ENCODE measurements at places on chromosomes 6 and 20.

DNA sequence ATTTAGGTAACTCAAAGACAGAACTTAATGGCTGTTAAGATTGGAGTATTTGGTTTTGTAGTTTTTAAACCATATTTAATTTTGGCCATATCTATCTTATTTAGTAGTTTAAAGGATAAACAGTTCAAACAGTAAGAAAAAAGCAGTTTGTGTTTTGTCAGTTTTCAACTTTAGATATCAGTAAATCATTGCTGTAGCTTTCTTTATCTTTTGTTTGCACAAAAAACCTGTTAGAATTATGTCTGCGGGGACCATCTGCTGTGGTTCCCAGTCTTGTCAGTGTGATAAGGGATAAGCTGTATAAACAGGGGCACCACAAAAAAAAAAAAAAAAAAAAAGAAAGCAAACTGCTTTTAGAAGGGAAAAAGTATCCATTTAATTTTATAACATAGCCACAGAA, 40.9 kb downstream of the CDKAL1 start:
- DNase-seq: peak; percentile 41

GRCh38 chr20:44010162-44010704, 95.6 kb downstream of the TOX2 start:
- no peak for DNase-seq

- no peak for DNase-seq
Measured at GRCh38 chr20:5153612-5154542, 27.1 kb downstream of the CDS2 start.

DNA sequence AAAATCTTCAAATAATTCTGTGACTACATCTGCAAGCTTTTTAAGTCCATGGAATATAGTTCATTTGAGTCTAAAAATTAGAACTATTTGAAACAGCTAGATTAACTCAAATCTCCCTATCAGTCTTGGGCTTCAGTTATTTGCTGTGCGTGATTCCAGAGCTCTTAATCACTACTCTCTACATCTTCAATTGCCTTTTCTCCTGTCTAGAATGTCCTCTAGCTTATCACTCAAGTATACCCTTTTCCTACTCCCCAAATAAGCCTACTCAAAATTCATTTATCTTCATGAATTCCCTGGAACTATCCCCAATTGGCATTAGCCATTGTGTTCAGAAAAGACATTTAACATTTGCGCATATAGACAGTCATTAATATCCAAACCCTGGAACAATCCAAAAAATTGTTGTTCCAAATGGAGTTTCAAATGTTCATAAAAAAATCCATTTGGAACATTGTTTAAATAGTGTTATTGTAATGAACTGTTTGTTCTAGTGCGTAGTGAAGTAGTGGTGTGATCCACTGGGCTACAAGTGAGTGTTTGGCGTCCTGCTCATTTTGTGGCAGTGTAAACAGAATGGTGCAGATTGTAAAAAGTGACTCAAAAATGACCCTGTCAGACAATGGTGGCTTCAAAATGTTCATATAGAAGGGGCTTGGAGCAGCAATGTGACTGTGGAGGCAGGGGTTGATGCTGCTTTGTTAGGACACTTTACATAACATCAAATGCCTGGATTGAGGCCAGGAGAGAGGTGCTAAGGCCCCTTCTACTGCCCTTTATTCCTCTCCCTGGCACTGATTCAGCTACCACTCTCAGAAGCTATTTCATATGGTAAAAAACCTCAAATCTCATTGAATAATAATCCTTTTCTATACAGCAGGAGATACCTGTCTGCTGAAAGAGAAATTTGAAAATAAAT, 122.3 kb downstream of the KIF6 start:
- DNase-seq: peak; percentile 75

DNA sequence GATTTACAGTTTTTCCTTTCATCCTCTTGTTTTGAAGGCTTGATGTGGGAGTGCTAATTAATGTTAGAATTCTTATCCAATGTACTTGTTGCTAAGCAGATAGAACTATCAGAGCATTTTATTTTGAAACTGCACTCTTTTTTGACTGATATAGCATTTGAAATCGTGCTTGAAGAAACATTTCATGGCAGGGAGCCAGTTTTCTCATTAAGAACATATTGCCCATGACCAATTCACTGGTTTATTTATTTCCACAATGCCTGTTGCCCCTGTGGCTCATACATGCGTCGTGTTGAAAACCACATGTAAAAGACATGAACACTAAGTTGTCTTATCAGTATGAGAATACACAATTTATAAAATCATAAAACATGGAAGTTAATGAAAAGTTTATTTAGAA, 479.7 kb upstream of the FLRT3 start:
- no peak for DNase-seq

DNA sequence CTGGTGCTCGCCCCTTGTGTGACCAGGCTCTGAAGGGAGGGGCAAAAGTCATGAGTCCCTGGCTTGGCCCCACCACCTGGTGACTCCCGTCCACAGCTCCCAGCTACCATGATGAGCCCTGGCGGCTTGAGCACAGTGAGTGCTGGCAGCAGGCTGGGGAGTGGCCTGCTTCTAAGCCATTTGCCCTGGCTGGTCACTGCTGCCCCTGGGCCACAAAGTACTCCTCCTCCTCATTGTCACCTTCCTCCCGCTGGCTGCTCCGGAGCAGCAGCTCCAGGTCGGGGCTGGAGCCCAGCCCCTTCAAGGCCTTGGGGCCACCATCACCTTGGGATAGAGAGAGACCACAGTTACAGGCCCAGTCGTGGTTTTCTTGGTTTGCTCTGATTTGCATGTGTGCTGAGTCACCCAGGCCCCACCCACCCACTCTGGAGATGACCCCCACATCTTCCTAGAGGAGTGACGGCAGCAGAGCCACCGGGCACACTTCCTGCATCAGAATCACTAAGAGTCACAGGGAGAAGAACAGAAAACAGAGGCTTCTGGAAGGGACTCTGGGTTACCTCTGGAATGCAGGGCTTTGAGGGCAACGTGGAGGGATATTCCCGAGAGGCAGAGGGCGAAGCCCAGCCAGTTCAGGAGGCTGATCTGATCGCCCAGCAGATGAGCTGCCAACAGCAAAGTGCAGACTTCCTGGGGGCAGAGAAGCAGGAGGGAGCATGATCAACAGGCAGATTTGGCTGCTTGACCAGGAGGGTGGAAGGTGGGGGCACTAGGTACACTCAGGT, 42.1 kb upstream of the CDH22 start:
- no peak for DNase-seq

- no peak for DNase-seq
Measured at GRCh38 chr6:135739288-135739687, 112.2 kb upstream of the PDE7B start.

DNA sequence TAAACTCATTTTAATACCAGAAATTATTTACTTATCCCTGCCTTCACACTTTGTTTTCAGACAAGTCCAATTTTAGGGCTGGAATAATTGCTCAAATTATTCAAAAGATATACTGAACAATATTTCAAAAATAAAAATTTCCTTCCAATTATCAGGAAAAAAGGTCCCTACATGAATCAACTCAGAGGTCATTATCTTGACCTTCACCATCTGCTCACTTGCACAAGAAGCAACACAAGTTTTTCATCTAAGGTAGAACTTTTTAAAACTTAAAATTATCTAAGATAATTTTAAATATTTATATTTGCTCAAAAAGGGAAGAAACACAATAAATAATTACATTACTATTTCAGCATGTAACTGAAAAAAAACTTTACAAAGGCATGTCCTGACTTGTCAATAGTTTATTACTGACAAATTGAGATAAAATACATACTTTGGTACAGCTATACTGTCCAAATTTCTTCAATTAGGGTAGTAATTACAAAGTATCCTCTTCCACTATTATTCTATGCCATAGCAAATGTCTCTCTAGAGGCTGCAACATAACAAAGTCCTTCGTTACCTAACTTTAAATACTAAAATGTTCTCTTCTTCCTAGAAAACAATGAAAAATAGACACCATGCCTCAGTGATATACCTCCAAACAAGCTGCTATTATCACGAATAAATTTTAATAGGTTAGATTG, 2.4 kb downstream of the CEP85L start:
- DNase-seq: no peak

GRCh38 chr20:3177746-3178485, 4.6 kb upstream of the LZTS3 start:
- DNase-seq: no peak

DNA sequence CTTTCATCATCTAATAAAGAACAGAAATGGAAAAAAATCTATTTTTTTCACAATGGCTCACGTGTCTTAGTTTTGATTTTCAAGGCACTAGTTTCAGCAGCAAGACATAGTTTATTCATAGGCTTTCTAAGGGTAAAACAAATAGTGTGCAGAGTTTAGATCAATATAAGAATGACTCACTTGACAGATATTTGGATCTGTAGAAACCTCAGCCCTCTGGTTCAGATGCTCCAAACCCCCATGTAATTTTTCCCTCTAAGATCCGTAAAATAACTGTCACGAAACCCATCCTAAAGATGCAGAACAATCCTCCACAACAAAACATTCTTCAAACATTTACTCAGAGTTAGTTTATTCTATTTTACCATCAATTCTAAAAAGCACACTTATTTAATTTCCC, 43.4 kb downstream of the IYD start:
- no peak for DNase-seq

DNA sequence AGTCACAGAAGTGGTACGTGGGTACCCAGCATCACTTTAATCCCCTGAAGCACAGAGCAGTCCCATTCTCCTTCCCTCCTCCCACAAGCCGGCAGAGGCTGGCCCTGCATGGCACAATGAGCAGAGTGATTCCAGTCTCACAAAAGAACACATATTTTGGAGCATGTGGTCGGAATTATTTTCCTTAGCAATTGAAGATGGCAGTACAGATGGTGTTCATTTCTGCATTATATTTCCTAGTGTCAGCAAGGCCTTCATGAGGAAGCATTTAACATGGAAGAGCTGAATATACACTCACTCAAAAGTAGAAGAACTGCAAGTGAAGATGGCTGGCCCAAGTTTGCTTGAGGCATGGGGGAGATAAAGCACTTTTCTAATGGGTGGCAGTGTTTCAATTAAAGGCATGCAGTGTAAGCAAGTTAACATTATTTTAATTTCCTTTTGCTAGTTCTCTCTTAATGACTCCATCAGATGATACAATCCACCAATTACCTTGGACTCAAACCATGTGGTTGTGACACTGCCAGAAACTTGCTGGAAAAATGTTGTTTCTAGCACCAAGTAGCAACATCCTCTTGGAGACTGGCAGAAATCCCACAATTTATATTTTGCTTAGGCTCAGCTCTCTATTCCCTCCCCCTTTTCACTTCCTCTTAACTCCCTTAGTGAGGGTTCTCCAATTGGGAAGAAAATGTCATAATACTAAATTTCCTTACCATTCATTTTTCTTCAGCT, 74.4 kb downstream of the ARHGAP18 start:
- no peak for DNase-seq

GRCh38 chr20:24618739-24619138, 149.3 kb downstream of the SYNDIG1 start:
- no peak for DNase-seq

GRCh38 chr6:124792386-124792785, 169.9 kb upstream of the RNF217 start:
- DNase-seq: no peak

- no peak for DNase-seq
Measured at GRCh38 chr6:110130362-110130761, 49.1 kb downstream of the WASF1 start.

GRCh38 chr6:159008656-159009288, 8.8 kb upstream of the RSPH3 start:
- DNase-seq: peak; percentile 17

DNA sequence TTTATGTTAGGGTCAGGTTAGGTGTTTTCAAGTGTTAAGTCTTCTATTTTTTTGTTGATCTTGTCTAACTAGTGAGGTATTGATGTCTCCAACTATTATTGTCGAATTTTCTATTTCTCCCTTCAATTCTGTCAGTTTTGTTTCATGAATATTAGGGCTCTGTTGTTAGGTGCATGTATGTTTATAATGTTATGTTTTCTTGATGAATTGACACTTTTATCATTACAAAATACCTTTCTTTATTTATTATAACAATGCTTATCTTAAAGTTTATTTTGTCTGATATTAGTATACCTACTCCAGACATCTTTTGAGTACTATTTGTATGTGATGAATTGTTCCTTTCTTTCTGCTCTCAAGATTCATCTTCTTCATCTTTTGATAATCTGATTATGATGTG, 12.9 kb upstream of the TRIM38 start:
- no peak for DNase-seq

GRCh38 chr6:149060300-149060984, 257.1 kb upstream of the TAB2 start:
- peak; percentile 37 for DNase-seq

DNA sequence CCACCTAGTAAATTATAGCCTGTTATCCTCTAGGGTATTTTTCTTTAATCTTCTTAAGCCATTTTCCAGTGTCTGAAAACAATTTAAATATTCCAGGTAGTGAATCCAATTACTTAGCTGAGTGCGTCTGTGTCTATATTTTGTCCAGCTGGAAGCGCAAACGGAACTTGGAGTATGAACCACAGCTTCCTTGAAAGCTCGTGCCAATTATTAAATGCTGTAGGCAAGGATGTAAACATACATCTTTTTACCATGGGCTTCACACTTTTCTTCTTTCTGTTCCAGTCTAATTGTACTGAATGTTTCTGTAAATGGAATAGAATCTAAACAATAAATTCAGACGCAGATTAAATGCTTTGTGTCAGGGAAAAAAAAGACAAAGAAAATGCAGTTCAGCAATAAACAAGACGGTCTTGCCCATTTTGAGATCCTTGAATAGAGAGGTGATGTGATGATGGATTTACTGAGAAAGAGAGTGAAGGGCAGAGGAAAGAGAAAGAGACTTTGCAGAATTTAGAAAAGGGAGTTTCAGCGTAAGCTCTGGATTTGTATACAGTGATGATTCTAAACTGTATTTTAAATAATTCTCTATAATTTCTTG, 1.9 kb downstream of the PLCB1 start:
- no peak for DNase-seq

DNA sequence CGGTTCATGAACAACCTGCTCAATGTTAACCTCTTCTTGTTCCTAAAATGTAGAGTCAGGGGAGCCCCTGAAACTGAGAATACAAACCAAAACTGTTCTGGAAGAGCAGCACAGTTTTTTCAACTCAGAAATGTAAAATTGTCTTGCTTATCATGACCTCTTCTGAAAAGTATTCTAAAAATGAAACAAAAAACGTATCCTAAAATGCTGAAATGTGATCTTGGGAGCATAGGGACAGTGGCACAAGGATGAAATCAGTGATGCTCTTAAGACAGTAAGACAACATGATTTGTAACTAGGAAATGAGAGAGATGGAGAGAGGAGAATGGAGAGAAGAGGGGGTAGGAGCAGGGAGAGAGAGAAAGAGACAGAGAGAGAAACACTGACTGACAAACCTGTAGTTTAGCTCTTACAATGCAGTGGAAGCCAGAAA, 27.5 kb downstream of the NCOA7 start:
- no peak for DNase-seq

DNA sequence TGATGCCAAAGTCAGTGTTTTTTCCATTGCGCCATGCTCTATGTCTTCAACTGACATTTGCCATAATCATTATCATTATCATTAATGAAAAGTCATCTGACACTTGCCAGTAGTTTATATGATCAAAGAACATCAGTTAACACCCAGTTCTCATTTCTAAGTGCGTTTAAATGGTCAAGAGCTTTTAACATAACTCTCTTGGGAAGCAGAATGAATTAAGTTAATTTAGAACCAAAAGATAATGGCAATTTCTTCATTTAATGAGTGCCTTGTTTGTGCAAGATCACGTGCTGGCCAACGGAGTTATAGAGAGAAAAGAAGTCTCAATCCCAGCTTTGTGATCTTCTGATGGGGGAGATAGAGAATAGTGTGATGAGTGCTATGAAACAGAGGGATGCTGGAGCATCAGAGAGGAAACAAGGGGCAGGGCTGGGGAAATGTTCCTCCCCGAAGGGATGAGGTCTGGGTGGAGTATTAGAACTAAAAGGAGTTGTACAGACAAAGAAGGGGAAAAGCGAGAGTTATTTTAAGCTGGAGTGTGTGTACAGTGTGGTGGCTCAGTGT, 20.3 kb downstream of the ANKS1A start:
- no peak for DNase-seq

All from NCI-H1092 (cell line).